ENCODE measurements at places on chromosomes 13 and 19. TPM values are rescaled to one million over a fixed set of nuclear protein-coding genes. Genes with fewer than 3 reads are reported as not detected.

GRCh38 chr19:391207-391557, 17.8 kb downstream of the C2CD4C start:
- DNase-seq: no peak

ELAVL3 gene
- not detected for total RNA-seq

DNA sequence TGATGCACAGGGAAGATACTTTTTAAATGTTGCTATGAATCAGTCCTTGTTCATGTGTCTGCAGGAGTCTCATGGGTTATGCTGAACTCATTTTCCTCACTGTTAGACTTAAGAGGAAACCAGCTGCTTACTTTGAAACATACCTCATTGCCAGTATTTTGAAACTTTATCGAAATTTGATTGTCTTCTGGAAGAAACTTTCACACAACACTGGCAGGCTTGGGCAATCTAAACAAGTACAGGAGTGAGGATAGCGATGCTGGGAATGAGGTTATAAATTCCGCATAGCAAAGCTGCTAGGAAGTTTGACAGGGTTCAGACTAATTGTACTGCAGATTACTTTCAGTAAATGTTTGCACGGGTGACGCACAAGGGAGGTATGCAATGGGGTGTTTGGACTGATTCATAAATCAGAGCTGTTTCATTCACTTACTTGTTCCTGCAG, 245.7 kb downstream of the DNAJC15 start:
- DNase-seq: peak; percentile 72

ZSCAN5B gene
- total RNA-seq: not detected

All from HepG2 (cell line).